Stimulated activated CD8-positive, alpha-beta memory T cell treated with anti-CD3 and anti-CD28 coated beads, Interleukin-2, amount 100 ng/mL, for 1 hour (primary cell): ENCODE measurements at places on chromosomes 1 and 21.

DNA sequence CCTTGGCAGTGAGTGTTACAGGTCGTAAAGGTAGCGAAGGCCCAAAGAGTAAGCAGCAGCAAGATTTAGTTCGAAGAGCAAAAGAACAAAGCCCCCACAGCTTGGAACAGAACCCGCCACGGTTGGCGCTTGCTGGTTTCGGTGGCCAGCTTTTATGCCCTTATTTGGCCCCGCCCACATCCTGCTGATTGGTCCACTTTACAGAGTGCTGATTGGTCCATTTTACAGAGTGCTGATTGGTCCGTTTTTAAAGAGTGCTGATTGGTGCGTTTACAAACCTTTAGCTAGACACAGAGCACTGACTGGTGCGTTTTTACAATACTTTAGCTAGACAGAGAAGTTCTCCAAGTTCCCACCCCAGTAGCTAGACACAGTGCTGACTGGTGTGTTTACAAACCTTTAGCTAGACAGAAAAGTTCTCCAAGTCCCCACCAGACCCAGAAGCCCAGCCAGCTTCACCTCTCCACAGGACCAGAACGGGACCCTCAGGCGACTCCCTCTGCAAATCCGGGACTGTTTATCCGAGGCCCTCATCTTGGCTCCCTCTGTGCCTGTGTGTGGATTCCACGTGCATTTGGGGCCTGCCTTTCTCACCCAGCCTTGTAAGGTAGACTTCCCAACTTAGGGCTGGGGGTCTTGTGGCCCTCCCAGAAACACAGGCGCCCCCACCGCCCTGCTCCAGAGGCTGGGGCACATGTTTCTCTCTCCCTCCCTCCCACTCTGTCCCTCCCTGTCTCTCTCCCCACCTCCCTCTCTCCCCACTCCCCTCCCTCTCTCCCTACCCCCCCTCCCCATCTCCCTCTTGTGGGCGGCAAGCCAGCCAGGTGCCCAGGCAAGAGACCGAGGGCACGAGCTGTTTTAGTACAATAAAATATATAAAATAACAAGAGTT lies 12.6 kb downstream of the FTCD start:
- DNase-seq: no peak

- no peak for DNase-seq
These were observed 11.5 kb downstream of the ARHGEF10L start for GRCh38 chr1:17550729-17551584.

DNA sequence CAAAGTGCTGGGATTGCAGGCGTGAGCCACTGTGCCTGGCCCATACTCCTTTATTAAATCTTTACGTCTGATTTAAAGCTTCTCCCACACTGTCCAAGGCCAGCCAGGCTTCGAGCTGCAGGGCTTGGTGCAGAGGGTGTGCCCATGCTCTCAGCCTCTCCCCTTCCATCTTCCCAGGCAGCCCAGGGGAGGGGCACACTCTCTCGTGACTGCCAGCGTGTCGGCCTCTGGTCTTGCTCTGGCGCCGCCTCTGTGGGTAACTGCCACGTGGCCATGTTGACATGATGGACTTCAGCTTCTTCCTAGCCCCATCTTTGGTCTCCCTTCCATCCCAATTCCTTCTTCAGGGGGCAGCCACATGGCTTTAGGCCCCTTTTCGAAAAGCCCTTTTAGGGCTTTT lies 4.7 kb downstream of the GPR137B start:
- no peak for DNase-seq

GRCh38 chr1:91700771-91701471 lies 185.0 kb downstream of the TGFBR3 start:
- DNase-seq: no peak

- DNase-seq: no peak
These were observed 40.2 kb upstream of the PBX1 start for GRCh38 chr1:164518692-164519332.

DNA sequence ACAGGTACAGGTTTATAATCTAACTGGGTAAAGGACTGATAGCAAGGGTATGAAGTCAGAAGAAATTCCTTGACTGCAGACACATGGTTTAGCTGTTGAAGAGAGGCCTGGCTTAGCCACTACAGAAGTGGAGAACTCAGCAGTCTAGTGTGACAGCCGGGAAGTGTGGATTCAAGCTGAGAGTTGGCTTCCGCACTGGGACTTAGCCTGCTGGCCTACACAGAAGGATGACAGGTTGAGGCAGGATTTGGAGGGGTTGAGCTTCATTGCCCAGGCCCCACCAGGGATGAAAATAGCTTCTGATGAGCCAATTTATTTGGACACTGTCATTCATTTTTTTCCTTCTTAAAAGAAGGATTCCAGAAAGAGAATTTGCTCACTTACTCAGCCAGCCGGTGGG lies 284.4 kb downstream of the PCP4 start:
- DNase-seq: no peak

- no peak for DNase-seq
These were observed 13.3 kb downstream of the ATF6 start for GRCh38 chr1:161779393-161779792.

DNA sequence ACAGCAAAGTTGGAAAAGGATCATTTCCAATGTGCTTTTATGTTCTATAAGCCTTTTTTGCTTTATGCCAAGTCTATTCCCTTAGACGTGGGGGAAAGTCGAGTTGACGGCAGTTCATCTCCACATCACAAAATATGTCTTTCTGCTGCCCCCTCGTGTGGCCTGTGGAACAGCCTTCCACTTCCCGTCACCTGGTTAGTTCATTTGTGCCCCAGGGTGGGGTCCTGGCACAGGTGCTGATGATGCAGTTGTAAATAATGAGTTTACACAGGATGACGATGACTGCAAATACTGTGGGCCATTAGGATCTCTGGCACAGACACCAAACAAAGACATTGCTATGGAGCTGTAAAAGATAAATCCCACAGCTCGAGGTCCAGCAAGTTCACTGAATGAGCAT lies 10.0 kb upstream of the OTUD3 start:
- DNase-seq: no peak

GRCh38 chr21:41396558-41397075 lies 29.4 kb upstream of the MX1 start:
- DNase-seq: no peak

DNA sequence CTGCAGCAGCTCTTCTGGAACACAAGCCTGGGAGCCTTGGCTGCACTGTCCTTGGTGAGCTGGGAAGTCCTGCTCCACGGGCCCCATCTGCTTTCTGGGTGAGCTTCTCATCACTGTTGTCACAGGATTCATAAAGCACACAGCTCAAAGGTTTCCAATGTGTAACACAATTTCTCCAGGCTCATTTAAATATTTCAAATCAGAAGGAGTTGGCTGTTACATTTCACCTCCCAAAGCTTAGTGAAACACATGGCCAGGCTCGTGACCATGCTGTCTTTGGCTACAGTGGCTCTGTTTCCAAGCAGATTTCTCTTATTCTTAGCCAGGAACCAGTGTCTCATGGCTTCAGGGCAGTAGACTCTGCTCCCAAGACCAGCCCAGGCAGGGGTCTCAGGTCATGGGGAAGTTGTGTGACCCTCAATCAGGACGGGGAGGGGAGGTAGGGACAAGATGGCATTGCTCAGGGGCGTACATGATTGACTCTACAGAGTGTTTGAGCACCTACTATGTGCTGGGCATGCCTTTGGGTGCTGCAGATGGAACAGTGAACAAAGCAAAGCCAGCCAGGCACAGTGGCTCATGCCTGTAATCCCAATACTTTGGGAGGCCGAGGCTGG lies 353.0 kb downstream of the NPHP4 start:
- no peak for DNase-seq
